Astrocyte of the hippocampus (primary cell): ENCODE measurements at places on chromosomes 12 and 14.
A peak's percentile ranks its signal among the peaks of the same experiment; 100 is the strongest.

DNA sequence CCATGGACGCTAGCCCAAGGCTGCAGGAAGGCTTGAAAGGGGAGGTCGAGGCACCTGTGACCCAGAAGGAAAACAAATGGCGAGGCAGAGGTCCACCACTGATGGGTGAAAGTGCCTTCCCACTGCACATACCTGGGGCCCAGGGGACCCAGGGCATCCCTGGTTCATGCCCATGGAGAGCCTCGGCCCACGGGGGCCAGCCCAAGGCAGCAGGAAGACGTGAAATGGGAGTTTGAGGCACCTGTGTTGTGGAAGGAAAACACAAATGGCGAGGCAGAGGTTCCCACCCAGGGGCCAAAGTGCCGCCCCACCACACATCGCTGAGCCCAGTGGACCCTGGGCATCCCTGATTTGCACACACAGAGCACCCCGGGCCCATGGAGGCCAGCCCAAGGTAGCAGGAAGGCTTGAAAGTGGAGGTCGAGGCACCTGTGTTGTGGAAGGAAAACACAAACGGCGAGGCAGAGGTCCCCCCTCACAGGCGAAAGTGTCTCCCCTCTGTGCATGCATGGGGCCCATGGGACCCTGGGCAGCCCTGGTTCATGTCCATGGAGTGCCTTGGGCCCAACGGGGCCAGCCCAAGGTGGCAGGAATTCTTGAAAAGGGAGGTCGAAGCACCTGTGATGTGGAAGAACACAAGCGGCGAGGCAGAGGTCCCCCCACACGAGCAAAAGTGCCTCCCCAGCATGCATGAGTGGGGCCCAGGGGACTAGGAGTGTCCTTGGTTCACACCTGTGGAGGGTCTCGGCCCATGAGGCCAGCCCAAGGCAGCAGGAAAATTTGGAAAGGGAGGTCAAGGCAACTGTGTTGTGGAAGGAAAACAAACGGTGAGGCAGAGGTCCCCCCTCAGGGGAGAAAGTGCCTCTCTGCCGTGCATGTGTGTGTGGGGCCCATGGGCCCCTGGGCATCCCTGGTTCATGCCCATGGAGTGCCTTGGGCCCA lies 383.3 kb downstream of the ALG10 start:
- no peak for DNase-seq

GRCh38 chr12:71504476-71504875 lies 64.9 kb downstream of the LGR5 start:
- no peak for DNase-seq

DNA sequence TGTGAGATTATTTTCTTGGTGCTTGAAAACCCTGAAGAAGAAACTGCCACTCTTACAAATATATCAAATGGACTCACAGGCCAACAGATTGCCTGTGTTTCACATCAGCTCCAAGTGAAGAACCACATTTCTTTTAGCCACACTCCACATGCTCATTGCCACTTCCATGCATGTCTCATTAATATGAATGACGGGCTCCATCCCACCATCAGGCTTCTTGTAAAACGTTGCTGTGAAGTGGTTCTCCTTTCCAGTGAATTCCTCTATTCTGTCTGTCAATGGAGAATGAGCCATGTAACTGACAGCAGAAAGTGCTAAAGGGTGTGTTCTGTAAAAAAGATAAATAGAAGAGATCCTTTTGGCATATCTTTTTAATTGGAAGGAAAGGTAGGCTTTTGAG lies 188.2 kb upstream of the RMST start:
- no peak for DNase-seq

- DNase-seq = peak; percentile 1
Observed at GRCh38 chr12:111981987-111982386, 31.0 kb downstream of the TMEM116 start.

DNA sequence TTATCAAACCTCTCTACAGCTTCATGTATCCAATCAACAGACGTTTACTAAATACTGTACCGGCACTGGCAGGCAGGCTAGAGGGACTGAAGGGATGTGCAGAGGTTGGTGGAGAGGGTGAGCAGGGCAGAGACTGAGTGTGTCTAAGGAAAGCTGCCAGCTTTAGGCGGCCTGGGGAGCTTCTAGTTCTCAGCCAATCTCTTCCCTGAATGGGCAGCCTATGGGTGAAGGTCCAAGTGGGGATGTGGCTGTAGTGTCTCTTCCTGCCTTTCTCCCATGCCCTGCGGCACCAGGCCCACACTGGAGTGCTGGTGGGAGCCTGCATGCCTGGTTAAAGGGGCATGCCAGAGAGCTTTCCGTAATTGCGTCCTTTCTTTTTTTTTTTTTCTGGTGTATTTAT lies 239.8 kb downstream of the CACNA1C start:
- no peak for DNase-seq

DNA sequence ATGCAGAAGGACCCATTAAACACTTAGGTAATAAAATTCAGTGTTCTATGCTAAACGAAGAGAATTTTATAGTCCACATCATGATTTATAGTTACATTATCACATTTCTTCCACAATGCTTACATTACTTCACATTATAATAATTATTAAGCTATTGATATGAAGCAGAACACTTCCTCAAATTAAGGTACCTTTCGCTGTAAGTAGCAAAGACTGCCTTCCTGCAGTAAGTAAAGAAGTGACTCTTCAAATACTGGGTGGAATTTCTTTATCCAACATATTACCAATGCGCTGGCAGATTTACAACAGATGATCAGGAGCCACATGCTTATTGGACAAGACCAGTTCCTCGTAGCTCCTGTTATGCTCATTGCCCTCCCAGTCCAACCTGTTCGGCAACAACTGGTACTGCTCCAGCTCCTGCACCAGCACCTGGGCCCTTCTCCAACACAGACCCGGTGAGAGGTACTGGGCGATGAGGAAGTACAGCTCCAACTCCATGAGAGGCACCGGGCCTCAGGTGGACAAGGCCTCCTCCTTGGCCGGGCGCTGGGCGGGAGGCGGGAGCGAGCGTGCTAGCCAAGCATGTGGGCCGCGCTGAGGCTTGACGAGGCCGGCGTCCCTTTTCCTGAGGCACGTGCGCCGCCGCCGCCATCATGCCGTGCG lies 210.7 kb upstream of the ATP2B1 start:
- no peak for DNase-seq

DNA sequence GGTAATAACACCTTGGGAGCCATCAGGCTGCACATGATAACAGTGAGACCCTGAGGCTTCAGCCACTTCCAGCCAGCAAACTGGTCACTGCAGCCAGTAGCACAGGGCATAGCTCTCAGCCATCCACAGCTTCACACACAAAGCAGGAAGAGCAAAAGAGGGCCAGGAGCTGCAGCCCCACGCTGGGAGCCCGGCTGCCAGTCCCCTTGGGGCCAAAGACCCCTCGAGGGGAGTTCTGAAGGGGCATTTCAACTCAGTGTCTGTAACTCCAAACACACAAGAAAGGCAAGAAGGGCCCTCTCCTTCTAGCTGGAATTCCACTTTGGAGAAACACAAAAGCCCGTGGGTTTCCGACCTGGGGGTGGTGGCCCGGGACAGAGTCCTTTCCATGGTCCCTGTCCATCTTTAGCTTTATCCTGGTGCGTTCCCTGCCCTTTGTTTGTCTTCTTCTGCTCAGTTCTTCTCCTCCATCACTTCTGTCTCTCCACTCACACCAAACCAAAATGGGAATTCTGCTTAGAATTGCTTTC lies 151.8 kb upstream of the FKBP4 start:
- DNase-seq = no peak

DNA sequence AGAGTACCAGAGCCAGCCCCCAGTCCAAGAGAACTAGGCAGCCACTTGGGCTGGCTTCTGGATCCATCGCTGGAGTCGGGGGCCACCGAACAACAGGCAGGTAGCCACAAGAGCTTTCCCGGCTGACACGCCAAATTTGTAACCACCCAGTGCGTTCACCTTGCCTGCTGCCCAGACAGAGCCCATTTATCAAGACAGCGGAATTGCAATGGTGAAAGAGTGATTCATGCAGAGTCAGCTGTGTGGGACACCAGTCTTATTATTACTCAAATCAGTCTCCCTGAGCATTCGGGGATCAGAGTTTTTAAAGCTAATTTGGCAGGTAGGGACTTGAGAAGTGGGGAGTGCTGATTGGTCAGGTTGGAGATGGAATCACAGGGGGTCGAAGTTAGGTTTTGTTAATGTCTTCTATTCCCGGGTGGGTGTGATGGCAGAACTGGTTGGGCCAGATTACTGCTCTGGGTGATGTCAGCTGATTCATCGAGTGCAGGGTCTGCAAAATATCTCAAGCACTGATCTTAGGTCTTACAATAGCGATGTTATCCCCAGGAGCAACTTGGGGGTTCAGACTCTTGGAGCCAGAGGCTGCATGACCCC lies 64.3 kb downstream of the PDE6H start:
- no peak for DNase-seq

DNA sequence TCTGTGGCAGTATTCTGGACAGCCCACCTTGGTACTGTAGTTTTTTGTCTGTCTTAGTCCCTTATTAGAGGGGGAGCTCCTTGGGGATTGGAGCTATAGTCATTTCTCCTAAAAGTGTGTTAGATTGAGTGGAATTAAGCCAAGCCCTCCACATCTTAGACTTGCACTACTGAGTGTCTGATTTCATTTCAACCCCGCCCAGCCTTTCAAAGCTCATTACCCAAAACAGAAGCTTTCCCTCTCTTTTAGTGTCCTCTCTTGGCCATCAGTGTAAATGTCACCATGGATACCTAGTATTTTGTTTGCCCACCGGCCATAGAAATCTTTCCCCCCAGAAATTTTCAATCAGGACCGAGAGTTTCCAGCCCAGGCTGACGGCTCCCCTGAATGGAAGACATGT lies 74.5 kb downstream of the LRRC74A start:
- no peak for DNase-seq

- no peak for DNase-seq
Observed at GRCh38 chr12:109033239-109034196, 12.7 kb upstream of the SVOP start.

DNA sequence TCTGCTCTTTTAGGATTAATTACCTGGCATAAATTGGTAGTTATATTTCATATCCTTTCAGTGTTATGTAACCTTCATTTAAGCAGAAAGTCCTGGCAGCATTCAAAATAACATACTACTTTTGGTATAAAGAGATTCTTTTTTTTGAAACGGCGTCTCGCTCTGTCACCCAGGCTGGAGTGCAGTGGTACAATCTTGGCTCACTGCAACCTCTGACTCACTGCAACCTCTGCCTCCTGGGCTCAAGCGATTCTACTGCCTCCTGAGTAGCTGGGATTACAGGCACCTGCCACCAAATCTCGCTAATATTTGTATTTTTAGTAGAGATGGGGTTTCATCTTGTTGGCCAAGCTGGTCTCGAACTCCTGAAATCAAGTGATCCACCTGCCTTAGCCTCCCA lies 9.2 kb downstream of the KTN1 start:
- no peak for DNase-seq

DNA sequence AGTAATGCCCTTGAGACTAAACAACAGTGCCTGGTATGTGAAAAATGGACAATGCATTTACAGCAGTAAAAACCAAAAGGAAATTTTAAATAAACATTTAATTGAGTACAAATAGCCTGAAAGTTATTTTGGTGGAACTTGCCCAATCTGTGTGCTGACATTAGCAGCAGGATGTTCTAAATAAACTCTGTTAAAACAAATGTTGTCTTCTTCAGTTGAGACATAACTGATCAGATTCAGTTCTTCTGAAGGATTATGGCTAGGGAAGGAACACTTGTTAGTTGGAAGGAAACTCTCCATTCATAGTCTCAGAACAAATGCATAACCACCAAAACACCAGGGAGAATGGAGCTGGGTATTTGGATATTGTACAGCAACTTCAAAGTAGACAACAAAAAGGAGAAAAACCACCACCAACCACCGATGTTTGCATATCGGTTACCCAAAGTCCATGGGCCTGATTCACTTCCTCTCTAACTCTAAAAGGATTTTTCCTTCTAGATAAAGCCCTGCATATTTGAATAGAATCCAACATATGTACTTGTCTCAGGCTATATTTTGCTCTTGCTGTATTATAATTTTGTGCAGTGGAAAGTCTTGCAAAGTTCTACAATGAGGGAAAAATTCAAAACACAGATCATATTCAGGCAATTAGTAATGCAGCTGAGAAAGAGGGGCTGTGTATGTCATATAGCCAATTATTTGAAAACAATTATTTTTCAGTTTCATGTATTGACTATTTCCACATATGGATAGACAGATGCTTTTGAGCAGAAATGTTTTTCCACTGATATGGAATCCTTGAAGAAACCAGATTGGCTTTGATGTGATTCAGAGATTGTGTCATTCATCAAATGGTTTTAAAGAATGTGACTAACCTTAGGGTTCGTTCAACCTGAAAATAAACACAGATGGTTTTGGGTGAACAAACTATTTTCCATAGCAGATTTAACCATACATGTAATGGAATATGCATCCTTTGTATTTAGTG lies 152.2 kb upstream of the BMP4 start:
- peak; percentile 94 for DNase-seq

DNA sequence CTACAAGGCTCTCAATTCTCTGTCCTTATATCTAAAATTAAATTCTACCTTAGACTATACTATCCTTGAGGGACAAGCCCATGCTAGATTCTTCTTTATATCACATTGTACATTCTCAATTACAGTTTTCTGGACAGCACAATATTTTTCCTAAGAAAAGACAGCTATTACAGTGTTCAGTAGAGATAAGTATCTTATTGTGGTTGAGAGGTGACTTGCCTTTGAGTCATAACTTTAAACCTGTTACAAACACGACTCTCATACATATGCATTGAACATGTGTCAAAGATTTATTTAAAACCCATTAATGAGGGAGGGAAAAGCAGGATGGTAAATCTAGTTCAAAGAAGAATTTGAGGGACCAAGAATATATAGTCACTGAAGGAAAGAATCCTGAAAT lies 61.1 kb downstream of the TPH2 start:
- peak; percentile 6 for DNase-seq

- no peak for DNase-seq
Observed at GRCh38 chr12:100391856-100392255, 35.0 kb downstream of the SLC17A8 start.

GRCh38 chr14:71964716-71965115 lies 32.5 kb downstream of the RGS6 start:
- no peak for DNase-seq

- no peak for DNase-seq
Observed at GRCh38 chr14:72756967-72757366, 136.9 kb downstream of the DPF3 start.

- DNase-seq = peak; percentile 87
Observed at GRCh38 chr12:115223322-115223721, 539.3 kb upstream of the TBX3 start.

DNA sequence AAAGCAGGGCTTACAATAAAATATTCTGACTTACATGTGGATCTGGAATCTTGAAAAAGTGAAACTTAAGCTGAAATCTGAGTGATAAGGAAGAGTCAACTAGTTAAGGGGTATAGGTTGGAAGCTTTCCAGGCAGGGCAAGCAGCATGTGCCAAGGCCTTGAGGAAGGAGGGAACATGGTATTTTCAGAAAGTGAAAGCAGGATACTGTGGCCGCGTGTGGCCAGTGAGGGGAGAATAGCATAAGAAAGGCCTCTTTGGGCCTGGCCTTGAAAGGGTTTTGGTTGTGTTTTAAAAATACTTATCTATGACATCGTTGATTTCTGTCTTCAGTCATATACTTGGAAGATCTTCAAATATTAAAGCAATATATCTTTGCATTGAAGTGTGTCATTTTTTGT lies 213.4 kb downstream of the AKAP6 start:
- no peak for DNase-seq

GRCh38 chr12:77724367-77724957 lies 106.2 kb upstream of the NAV3 start:
- peak; percentile 64 for DNase-seq

- no peak for DNase-seq
Observed at GRCh38 chr12:13154027-13154538, 42.4 kb upstream of the EMP1 start.

- no peak for DNase-seq
Observed at GRCh38 chr12:63138488-63138887, 12.5 kb downstream of the AVPR1A start.

GRCh38 chr14:91415794-91416743 lies 1.6 kb downstream of the CCDC88C start:
- peak; percentile 39 for DNase-seq
